Mesothelial cell of epicardium (in vitro differentiated cells): ENCODE measurements at places on chromosomes 11 and 22.
A peak's percentile ranks its signal among the peaks of the same experiment; 100 is the strongest.

DNA sequence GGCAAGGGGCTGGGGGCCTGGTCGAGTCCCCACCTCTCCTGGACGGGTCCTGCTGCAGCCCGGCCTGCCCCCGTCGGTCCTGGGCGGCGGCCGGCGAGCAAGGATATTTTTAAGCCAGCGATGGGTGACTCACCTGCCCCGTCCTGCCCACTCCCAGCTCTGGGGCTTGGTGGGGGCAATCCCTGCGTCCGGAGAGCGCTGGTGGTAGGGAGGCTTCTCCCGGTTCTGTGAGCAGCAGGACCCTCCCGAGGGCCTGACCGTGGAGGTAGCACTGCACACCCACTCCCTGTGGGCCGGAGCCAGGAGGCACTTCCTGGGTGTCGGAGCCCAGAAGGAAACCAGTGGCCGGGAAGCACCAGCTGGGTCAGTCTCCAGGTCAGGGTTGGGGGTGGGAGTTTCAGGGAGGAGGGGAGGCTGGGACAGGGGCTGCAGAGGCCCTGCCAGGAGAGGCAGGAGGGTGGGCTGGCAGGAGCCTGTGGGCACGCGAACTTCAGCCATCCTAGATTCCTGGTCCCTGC, 467 bp downstream of the EPS8L2 start:
- peaks cover 6% of the 10 kb centered on the region for H3K27me3 ChIP-seq
- H3K4me3 ChIP-seq: peak overlapping the region; percentile 68
- peak overlapping the region; percentile 56 for H3K27ac ChIP-seq

- no peak for DNase-seq
- H3K4me1 ChIP-seq: peaks cover 5% of the 10 kb centered on the region
- H3K4me3 ChIP-seq: no peak overlapping the region
- H3K27ac ChIP-seq: no peak overlapping the region
- H3K27me3 ChIP-seq: peaks cover 15% of the 10 kb centered on the region
- H3K36me3 ChIP-seq: no peaks in the 10 kb centered on the region
Measured at GRCh38 chr22:43689356-43689755, 122.7 kb downstream of the EFCAB6 start.

DNA sequence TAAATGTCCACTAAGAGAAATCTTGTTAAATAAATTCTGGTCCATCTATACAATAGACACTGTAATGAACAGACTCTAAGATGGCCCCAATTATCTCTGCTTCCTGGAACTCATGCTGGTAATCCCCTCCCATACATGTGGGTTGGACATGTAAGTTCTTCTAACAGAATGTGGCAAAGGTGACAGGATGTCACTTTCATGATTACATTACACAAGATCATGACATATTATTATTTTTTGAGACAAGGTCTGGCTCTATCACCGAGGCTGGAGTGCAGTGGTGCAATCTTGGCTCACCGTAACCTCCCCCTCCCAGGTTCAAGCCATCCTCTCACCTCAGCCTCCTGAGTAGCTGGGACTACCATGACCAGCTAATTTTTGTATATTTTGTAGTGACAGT, 14.6 kb upstream of the NDUFC2 start:
- H3K27ac ChIP-seq: no peak overlapping the region
- peaks cover 21% of the 10 kb centered on the region for H3K36me3 ChIP-seq
- no peaks in the 10 kb centered on the region for H3K4me1 ChIP-seq
- no peak for DNase-seq
- H3K27me3 ChIP-seq: no peaks in the 10 kb centered on the region

GRCh38 chr11:36577859-36578258, 10.1 kb downstream of the RAG1 start:
- H3K36me3 ChIP-seq: no peaks in the 10 kb centered on the region
- H3K27me3 ChIP-seq: peaks cover 10% of the 10 kb centered on the region
- H3K27ac ChIP-seq: peak overlapping the region; percentile 3

DNA sequence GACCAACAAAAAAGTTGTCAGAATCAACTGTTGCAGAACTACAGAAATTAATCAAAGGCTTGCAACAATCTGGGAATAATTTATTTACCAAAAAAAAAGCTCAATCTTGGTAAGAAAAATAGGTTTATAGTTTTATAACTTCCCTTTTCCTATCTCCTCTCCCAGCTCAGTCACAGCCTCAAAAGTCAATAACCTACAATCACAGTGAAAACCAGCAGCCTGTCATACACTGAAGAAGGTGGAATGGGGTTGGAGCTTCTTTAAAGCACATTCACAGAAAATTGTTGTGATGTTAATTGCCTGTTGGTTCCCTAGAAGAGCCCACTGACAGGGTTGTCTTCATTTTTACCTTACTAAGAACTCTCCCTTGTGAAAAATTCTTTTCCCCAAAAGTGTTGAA, 50.7 kb upstream of the CEP126 start:
- H3K27ac ChIP-seq: no peak overlapping the region
- DNase-seq: no peak
- no peaks in the 10 kb centered on the region for H3K4me1 ChIP-seq
- H3K4me3 ChIP-seq: no peak overlapping the region

- H3K36me3 ChIP-seq: no peaks in the 10 kb centered on the region
- no peak for DNase-seq
- H3K4me3 ChIP-seq: no peak overlapping the region
- H3K27ac ChIP-seq: no peak overlapping the region
Measured at GRCh38 chr11:66470015-66470414, 3.3 kb downstream of the PELI3 start.

- H3K36me3 ChIP-seq: no peaks in the 10 kb centered on the region
- DNase-seq: peak; percentile 82
- no peak overlapping the region for H3K4me3 ChIP-seq
- no peak overlapping the region for H3K27ac ChIP-seq
- H3K27me3 ChIP-seq: peaks cover 87% of the 10 kb centered on the region
- H3K4me1 ChIP-seq: no peaks in the 10 kb centered on the region
Measured at GRCh38 chr22:22710719-22711531, 66.5 kb downstream of the GGTLC2 start.

DNA sequence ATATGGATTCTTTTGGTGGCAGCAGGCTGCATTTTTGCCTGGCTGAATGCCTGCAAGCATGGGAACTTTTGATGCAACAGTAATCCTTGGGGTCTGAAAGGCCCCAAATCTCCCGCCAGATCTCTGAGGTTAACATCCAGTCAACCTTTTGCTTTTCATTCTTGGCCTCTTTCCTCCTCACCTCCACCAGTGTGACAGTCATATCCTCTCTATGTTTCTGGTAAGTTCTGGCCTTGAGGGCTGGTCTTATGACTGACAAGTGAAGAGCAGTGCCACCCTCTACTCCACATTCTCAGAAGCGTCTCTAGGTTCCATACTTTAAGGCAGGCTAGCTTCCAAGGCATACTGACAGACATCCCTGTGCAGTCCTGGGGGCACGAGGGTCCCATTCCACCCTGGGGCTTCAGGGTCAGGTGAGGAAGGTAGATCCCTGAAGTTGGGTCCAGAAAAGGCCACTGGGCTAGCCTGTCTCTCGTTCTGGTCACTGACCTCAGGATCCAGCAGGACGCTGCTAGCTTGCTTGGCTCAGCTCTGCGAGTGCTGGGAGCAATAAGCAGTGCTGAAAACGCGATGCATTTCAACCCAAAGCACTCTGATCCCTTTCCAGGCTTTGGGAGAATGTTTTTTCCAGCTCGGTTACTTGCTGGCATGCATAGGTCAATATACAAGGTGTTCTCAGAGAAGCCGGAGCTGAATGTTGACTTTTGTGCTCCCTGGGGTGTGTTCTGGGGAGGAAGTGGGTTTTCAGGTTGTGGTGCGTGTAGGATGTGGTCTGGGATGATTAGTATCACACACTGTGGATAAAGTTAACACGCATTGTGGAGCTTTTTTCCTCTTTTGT, 75.2 kb downstream of the PTPRJ start:
- no peaks in the 10 kb centered on the region for H3K36me3 ChIP-seq
- peaks cover 48% of the 10 kb centered on the region for H3K4me1 ChIP-seq
- DNase-seq: no peak
- no peak overlapping the region for H3K4me3 ChIP-seq

DNA sequence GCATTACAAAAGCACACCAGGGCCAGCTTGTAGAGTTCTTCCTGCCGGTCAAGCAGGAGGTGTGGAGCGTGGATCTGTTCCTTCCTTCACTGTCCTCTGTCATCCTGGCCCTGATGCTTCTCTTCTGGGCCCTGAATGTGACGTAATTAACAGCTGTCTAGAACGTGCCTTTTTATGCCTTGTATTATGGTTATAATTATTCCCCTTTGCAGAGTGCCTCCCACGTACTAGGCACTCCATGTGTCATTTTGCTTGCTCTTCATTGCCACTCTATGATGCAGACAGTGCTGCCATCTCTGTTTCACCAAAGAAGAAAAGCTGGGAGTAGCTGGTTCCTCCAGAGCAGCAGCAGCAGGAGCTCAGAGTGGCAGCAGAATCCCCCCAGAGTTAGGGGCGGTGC, 132.1 kb upstream of the TTC12 start:
- no peaks in the 10 kb centered on the region for H3K27me3 ChIP-seq
- H3K4me3 ChIP-seq: no peak overlapping the region
- peaks cover 2% of the 10 kb centered on the region for H3K36me3 ChIP-seq
- no peak for DNase-seq
- peaks cover 11% of the 10 kb centered on the region for H3K4me1 ChIP-seq
- H3K27ac ChIP-seq: no peak overlapping the region

DNA sequence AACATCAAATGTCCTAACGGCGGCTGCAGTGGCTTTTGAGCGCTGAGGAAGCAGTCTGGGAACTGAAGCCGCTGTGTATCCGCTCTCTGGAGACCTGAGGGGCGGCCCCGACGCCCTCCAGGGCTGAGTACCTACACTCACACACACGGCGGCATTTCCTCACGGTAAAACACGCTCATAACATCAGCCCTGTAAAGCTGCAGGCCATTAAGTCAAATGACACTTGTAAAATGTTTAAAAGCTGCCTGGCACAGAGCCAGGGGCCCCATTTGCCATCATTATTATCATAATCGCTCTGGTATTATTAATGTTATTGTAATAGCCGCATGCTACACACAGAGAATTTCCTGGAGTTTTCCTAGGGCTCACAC, 5.1 kb downstream of the CARS1 start:
- H3K27ac ChIP-seq: no peak overlapping the region
- no peaks in the 10 kb centered on the region for H3K36me3 ChIP-seq
- peaks cover 9% of the 10 kb centered on the region for H3K4me1 ChIP-seq
- DNase-seq: no peak
- H3K27me3 ChIP-seq: no peaks in the 10 kb centered on the region
- H3K4me3 ChIP-seq: no peak overlapping the region

DNA sequence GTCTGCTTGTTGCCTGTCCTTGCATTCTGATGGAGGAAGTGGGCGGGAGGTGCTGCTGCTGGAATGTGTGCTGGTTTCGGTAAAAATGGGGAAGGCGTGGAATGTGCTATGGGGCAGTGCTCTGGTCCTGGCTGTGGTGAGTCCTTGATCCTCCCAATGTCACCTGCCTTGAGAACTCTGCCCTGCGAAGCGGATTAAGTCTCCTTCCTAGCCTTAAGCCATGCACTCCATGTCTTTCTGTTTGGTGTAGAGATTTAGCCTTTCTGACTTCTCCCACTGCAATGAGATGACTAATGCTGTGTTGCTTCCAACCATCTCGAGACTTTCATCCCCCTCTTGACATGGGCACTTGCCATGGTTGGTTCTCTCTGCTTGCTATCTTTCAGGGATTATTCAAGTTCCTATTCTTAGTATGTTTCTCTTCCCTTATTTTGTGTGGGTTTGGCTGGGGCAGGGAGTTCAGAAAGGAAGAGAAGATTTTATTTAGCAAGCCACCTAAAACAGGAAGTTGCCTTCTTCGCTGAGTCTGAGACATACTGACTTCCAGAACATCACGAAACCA, 687.9 kb downstream of the NTM start:
- no peak overlapping the region for H3K4me3 ChIP-seq
- no peak for DNase-seq
- H3K27ac ChIP-seq: no peak overlapping the region

GRCh38 chr11:70437111-70437784, 38.9 kb downstream of the CTTN start:
- no peak overlapping the region for H3K27ac ChIP-seq
- no peaks in the 10 kb centered on the region for H3K27me3 ChIP-seq

GRCh38 chr11:64489831-64490441, 101.1 kb upstream of the SLC22A12 start:
- H3K27ac ChIP-seq: no peak overlapping the region
- H3K36me3 ChIP-seq: no peaks in the 10 kb centered on the region
- no peaks in the 10 kb centered on the region for H3K4me1 ChIP-seq
- peaks cover 65% of the 10 kb centered on the region for H3K27me3 ChIP-seq

GRCh38 chr11:65181569-65182257, at the start of gene CAPN1:
CAPN1 (plus strand) TSS chr11:65181928; CDS start chr11:65182702, 774 bp downstream.
- peaks cover 2% of the 10 kb centered on the region for H3K36me3 ChIP-seq
- peak; percentile 65 for DNase-seq
- H3K4me1 ChIP-seq: peaks cover 21% of the 10 kb centered on the region
- H3K4me3 ChIP-seq: peak within 1 kb of the TSS; percentile 89
- no peaks in the 10 kb centered on the region for H3K27me3 ChIP-seq

- peaks cover 6% of the 10 kb centered on the region for H3K4me1 ChIP-seq
- H3K36me3 ChIP-seq: peaks cover 52% of the 10 kb centered on the region
- H3K27me3 ChIP-seq: no peaks in the 10 kb centered on the region
- no peak overlapping the region for H3K4me3 ChIP-seq
- DNase-seq: no peak
Measured at GRCh38 chr11:2950825-2951224, 21.6 kb upstream of the PHLDA2 start.

GRCh38 chr11:122963961-122964360, 17.7 kb downstream of the BSX start:
- no peak for DNase-seq
- no peaks in the 10 kb centered on the region for H3K36me3 ChIP-seq
- H3K4me3 ChIP-seq: no peak overlapping the region
- no peak overlapping the region for H3K27ac ChIP-seq
- no peaks in the 10 kb centered on the region for H3K4me1 ChIP-seq
- H3K27me3 ChIP-seq: peaks cover 71% of the 10 kb centered on the region

DNA sequence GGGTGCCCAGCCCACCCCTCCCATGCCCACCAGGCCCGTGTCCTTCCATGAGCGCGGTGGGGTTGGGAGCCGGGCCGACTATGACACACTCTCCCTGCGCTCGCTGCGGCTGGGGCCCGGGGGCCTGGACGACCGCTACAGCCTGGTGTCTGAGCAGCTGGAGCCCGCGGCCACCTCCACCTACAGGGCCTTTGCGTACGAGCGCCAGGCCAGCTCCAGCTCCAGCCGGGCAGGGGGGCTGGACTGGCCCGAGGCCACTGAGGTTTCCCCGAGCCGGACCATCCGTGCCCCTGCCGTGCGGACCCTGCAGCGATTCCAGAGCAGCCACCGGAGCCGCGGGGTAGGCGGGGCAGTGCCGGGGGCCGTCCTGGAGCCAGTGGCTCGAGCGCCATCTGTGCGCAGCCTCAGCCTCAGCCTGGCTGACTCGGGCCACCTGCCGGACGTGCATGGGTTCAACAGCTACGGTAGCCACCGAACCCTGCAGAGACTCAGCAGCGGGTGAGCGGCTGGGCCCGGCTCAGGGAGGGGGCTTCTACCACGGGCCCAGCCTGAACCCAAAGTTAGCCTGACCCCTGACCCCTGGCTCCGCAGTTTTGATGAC, 3.0 kb downstream of the PKP3 start:
- peaks cover 11% of the 10 kb centered on the region for H3K36me3 ChIP-seq
- no peak overlapping the region for H3K4me3 ChIP-seq
- DNase-seq: no peak
- no peak overlapping the region for H3K27ac ChIP-seq
- peaks cover 14% of the 10 kb centered on the region for H3K4me1 ChIP-seq
- no peaks in the 10 kb centered on the region for H3K27me3 ChIP-seq
